ENCODE measurements at places on chromosomes 6 and 20. TPM values are rescaled to one million over a fixed set of nuclear protein-coding genes. Genes with fewer than 3 reads are reported as not detected.

- peak; percentile 73 for DNase-seq
- peak overlapping the region; percentile 86 for H3K4me3 ChIP-seq
- H3K27ac ChIP-seq: peak overlapping the region; percentile 96
- no peaks in the 10 kb centered on the region for H3K36me3 ChIP-seq
- H3K4me1 ChIP-seq: no peaks in the 10 kb centered on the region
Observed at GRCh38 chr6:159969204-159969912, 476 bp downstream of the IGF2R start.

Gene WFDC5
- not detected for total RNA-seq

Gene C20orf144
- total RNA-seq: not detected

GRCh38 chr6:31878222-31878621, 575 bp downstream of the SLC44A4 start:
- H3K27me3 ChIP-seq: no peaks in the 10 kb centered on the region
- no peaks in the 10 kb centered on the region for H3K4me1 ChIP-seq
- DNase-seq: no peak
- no peak overlapping the region for H3K4me3 ChIP-seq

Gene OSBPL2
- total RNA-seq: 27.6 TPM

- no peak for DNase-seq
- no peak overlapping the region for H3K4me3 ChIP-seq
- H3K27ac ChIP-seq: no peak overlapping the region
- H3K4me1 ChIP-seq: no peaks in the 10 kb centered on the region
- no peaks in the 10 kb centered on the region for H3K36me3 ChIP-seq
Observed at GRCh38 chr6:21102624-21103023, 490.9 kb upstream of the SOX4 start.

- DNase-seq: no peak
- no peaks in the 10 kb centered on the region for H3K36me3 ChIP-seq
- no peaks in the 10 kb centered on the region for H3K27me3 ChIP-seq
- no peak overlapping the region for H3K27ac ChIP-seq
Observed at GRCh38 chr20:5003626-5004025, 2.3 kb upstream of the SLC23A2 start.

Gene CDH22
- not detected for total RNA-seq

DNA sequence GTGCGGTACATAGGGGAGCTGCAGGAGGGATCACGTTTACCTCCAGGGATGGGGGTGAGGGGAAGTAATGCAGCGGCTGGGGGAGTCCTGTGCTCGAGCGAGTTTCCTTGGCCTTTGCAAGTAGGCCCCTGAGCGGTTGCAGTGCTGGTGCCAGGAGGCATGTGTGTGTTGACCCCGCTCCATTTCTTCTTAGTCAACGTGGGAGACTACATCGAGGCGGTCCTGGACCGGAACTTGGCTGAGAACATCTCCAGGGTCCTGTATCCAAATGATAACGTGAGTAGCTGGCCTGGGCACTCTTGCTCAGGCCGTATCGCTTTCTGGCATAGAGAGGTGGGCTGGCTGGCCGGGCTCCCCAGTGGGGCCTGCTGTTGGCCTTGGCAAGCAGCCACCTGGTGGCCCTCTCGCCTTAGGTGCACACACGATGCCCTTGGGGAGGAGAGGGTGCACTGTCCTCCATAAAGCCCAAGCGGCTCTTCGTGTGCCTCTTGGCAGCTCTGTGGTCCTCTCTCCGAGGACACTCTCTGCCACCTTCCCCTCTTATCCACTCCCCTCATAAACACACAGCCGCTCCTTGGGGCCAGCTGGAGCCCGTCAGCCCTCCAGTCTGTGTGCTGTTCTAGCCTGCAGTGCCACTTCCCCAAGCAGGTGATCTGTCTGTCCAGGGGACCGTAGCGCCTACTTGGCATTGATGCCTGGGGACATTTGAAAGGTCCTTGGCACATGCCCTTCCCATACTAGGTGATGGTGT, 29.3 kb downstream of the PYGB start:
- H3K27me3 ChIP-seq: no peaks in the 10 kb centered on the region
- H3K4me1 ChIP-seq: no peaks in the 10 kb centered on the region
- DNase-seq: peak; percentile 12

Gene OR12D3
- not detected for total RNA-seq

GRCh38 chr20:63323357-63323981, 30.5 kb downstream of the COL20A1 start:
- no peaks in the 10 kb centered on the region for H3K27me3 ChIP-seq
- H3K27ac ChIP-seq: no peak overlapping the region
- H3K36me3 ChIP-seq: no peaks in the 10 kb centered on the region
- no peak overlapping the region for H3K4me3 ChIP-seq
- no peaks in the 10 kb centered on the region for H3K4me1 ChIP-seq

- no peaks in the 10 kb centered on the region for H3K27me3 ChIP-seq
- H3K4me1 ChIP-seq: no peaks in the 10 kb centered on the region
- H3K27ac ChIP-seq: no peak overlapping the region
- no peaks in the 10 kb centered on the region for H3K36me3 ChIP-seq
- DNase-seq: no peak
Observed at GRCh38 chr6:45677381-45678284, 299.9 kb upstream of the SUPT3H start.

Gene MUCL3
- total RNA-seq: not detected

DNA sequence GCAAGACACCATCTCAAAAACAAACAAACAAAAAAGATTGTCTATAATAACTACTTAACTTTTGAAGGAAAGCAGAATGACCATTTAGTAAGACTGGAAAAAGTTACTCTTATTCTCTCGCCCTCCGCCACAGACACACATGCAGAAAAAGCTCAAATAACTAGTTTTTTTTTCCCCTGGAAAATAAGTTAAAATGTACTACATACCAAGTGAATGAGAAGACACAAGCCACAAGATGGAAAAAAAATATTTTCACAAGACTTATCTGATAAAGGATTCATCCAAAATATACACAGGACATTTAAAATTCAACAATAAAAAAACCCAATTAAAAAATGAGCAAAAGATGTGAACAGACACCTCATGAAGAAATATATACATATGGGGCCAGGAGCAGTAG, 31.9 kb downstream of the NUDT3 start:
- H3K4me3 ChIP-seq: no peak overlapping the region
- H3K27ac ChIP-seq: no peak overlapping the region
- H3K27me3 ChIP-seq: no peaks in the 10 kb centered on the region

Gene GNRH2
- total RNA-seq: not detected

- peak overlapping the region; percentile 86 for H3K27ac ChIP-seq
- H3K36me3 ChIP-seq: no peaks in the 10 kb centered on the region
- H3K4me1 ChIP-seq: peaks cover 13% of the 10 kb centered on the region
- no peak overlapping the region for H3K4me3 ChIP-seq
- peak; percentile 67 for DNase-seq
- H3K27me3 ChIP-seq: no peaks in the 10 kb centered on the region
Observed at GRCh38 chr6:145090801-145091585, 644.3 kb downstream of the EPM2A start.

Gene TRIM15
- total RNA-seq: 1.7 TPM

DNA sequence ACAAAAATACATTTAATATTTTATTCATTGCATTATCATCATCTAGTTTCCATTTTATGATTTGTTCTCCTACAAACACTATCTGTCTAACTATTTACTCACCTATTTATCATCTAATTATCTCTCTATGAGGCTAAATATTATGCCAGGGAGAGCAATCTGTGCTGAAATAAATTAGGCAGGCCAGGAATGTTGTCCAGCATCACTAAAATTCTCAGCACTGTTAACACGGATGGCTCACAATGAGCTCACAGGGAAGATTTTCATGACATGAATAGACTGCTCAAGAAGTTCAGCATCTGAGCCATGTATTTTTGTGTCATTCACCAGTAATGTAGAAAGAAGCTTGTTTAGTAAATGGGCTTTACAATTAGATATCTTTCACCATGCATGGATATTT, 1277.2 kb downstream of the GRIK2 start:
- DNase-seq: no peak
- no peak overlapping the region for H3K4me3 ChIP-seq
- H3K36me3 ChIP-seq: no peaks in the 10 kb centered on the region

DNA sequence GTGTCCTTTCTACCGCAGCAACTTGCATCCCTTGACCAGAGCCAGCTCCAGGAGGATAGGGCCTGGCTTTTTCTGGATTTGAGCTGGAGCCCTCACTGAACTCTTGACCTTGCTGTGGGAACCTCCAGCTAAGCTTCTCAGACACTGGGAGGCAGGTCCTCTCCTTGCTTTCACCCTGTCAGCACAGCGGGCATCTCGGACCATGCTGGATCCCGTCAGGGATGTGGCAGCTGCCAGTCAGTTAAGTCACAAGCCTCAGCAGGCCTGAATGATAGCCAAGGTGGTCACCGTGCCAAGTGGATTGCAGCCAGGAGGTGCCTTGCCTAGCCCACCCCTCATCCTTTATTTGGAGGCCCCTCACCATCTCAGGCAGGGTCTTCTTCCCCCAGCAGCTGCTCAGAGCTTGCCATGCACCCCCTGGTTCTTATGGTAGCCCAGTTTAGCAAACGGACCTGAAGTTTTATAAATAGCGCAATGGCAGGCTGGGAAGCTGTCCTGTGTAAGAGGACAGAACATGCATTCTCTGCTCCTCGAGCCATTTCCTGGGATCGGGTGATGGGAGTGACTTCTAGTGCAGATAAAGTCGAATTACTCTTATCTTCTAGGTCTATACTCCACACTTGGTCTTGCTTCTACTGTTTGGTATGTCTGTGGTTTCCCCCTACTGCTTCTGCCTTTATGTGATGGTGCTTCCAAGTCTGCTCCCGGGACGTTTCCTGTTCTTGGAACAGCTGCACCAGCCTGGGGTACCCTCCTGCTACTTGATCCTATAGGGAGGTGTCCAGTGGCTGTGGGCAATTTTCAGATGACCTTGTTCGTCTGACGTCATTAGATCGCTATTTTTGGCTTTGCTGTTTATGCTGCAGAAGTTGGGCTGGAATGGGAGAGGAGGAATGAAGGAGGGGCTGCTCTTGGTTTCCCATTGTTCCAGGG, 7.1 kb upstream of the MYLK2 start:
- H3K27me3 ChIP-seq: no peaks in the 10 kb centered on the region
- H3K36me3 ChIP-seq: no peaks in the 10 kb centered on the region
- no peak overlapping the region for H3K27ac ChIP-seq
- H3K4me1 ChIP-seq: no peaks in the 10 kb centered on the region

DNA sequence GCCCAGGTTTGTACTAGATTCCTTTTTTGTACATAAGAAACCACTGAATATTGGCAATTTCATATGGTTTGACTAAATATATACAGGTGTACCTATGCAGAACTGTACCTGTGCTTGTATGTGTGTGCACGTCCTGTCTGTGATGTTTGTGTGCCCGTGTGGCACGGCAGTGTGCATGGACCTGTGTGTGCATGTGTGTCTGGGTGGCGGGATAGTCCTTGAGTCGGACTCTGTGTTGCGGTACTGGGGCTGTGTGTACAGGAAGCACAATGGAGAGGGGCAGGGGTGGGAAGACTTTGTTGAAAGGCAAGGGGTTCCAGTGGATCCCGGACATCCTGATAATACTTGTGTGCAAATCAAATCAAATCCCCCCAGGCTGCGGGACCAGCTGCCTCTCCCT, 3.4 kb upstream of the FAM83C start:
- no peaks in the 10 kb centered on the region for H3K36me3 ChIP-seq
- H3K4me3 ChIP-seq: no peak overlapping the region
- no peak overlapping the region for H3K27ac ChIP-seq

DNA sequence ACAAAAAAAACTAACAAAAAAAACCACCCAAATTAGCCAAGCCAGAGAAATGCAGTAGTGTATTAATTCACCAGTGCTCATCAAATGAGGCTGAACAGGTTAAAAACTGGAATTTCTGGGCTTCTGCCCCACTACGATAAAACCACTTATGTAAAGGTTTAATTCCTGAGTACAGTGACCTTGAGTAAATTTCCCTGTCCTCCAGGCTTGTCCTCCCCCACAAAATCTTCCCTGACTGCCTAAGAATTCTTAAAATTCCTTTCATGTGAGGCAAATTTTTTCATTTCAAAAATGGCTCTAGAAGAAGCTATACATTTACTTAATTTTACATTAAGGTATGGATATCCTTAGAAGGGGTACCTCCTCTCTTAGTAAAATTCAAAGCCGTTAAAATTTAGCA, 80.1 kb upstream of the ID4 start:
- no peaks in the 10 kb centered on the region for H3K36me3 ChIP-seq
- no peaks in the 10 kb centered on the region for H3K4me1 ChIP-seq
- H3K27ac ChIP-seq: no peak overlapping the region
- H3K4me3 ChIP-seq: no peak overlapping the region

Gene AKIRIN2
- 10.6 TPM for total RNA-seq

GRCh38 chr6:64123761-64124633, 488.4 kb downstream of the PHF3 start:
- no peak overlapping the region for H3K4me3 ChIP-seq
- DNase-seq: no peak
- no peaks in the 10 kb centered on the region for H3K27me3 ChIP-seq

Gene HLA-DRB1
- 52.8 TPM for total RNA-seq

DNA sequence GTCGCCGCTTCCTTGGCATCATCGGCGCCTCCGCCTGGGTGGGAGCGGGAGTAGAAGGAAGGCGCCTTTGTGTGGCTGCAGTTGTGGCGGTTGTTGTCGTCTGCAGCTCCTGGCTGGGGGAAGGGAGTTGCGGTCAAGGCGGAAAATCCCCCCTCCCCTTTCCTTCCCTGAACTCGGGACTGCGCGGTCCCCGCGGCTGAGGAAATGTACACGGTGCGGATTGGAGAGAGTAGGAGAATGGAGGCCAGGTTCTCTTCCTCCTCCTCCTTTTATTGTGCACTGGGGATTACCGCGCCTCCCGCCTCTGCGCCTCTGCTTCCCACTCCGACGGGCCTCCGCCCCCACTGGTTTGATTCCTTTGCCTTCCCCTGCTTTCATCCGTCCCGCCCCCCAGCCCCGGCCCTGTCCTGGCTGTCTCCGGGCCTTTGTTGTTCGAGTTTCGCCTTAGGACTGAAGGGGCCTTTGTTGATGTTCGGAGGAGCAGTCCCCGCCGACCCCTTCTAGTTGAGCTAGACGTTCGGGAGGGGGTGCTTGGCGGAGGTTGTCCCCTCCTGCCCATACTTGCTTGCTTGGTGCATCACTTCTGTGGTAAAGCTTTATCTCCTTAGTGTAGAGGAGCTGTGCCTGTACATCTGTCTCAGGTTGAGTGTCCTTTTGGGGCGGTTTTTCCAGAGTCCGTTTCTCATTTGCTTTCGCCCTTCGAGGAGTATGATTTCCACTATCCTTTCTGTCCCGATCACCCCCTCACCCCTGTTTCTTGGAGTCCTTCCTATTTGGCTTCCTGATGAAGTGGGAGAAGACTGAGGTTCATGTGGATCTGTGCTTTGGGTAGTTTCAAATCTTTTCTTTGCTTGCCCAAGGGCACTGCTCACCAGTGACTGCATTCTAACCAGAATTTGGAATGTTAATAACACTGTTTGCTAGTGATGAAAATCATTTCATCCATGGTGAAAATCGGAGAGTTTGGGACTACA, 764 bp downstream of the ZNF292 start:
- H3K27ac ChIP-seq: peak overlapping the region; percentile 88
- H3K27me3 ChIP-seq: no peaks in the 10 kb centered on the region
- peak; percentile 55 for DNase-seq
- H3K4me3 ChIP-seq: peak overlapping the region; percentile 97
- peaks cover 17% of the 10 kb centered on the region for H3K4me1 ChIP-seq

All from right lobe of liver (tissue), 6 donors.